Activated T-helper 1 cell treated with anti-CD3 and anti-CD28 coated beads, Interleukin-2, amount 50 U/mL, for 16 hours (primary cell): ENCODE measurements at places on chromosomes 7 and 10.

DNA sequence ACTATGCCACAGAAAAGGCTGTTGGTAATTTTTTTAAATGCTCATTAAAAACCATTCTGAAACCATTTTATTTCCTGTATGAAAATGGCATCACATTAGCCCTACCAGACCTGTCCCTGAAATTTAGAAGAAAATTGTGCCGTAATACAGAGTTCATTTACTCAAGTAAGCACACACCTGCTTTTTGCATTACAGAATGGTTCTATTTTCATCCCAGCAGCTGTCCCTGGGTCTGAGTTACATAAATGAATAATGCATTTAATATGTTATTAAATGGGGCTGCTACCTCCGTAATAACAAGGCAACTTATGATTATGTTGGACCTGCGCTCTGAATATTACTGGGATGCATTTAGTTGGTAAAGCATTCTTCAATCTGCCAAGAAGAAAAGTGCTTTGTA is 508.9 kb downstream of the SORCS1 start:
- no peak for DNase-seq

DNA sequence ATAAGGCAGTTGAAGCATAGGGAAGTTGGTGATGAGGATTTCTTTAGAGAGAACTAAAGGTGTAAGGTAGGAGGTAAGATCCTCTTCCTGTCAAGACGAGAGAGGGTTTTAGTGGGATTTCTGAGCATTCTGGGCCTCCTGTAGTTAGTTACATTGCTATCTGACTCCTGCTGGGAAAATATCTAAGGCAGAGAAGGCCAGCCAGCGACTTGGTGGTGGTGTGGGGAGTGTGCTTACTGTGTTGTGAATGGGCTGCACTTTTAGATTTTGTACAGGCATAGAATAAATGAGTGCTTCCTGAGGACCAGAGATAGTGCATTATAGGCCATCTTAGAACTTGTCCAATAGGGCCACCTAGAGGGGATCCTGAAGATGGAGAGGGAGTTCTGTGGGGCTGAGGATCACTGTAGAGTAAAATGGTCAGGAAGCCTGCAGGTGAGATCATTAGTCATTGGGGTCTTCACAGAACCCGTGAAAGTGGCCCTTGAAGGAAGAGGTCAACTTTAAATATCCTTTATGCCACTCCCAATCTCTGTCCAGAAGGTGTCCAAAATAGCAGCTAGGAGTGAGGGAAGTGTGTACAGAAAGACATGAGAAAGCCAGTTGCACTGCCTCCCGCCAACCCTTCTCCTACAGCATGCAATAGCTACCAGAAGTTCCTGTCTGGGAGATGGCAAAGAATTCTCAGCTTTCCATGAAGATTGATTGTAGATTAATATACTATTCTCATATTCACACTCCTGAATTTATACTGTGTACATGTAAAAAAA is 266.6 kb downstream of the POLR1F start:
- no peak for DNase-seq

DNA sequence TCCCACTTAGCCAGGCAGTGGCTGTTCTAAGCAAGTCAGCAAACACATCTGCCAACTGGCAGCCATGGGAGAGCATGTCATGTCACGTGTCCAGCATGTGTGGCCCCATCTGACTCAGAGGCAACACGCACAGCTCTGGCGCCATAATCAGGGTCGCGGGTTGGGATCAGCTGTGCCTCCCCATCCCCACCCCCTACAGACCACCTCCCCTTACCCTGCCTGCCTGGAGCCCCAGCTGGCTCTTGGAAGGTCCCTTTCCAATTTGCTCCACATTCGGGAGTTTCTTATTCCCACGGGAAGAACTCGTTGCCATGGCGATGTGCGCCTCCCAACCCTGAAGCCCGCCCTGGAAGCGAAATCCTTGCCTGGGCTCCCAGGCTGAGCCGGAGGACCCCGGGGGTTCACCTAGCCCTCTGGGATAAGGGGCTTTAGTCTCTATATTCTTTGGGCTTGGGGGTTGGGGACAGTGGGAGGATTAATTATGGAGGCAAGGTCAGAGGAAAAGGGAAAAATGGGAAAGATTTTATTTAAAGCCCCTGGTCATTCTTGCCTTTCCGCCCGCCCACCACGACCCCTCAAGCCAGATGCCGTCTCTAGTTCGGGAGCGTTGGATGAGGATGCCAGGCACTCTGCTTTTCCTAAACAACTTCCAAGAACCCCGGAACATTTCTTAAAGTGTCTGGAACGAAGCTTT is 283.7 kb downstream of the ZEB1 start:
- no peak for DNase-seq

DNA sequence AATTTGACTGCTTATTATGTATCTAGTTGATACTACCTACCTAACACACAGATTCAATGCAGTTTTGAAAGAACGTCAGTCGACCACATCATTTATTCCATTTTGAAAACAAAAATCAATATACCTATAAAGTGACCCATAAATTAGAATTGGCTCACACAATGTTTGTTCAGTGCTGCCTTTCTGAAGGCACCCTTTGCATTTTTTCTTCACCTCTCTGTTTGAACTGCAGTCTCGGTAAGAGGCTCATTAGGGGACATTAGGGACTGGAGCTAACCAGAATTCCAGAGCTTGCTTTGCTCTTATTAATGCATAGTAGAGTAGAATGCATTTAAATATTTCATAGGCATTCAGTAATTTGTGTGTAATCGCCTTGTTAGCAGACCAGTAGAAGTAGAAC is 234.1 kb downstream of the FOXP2 start:
- DNase-seq: no peak

- no peak for DNase-seq
These were observed 199.2 kb downstream of the TFEC start for GRCh38 chr7:115831371-115831770.

DNA sequence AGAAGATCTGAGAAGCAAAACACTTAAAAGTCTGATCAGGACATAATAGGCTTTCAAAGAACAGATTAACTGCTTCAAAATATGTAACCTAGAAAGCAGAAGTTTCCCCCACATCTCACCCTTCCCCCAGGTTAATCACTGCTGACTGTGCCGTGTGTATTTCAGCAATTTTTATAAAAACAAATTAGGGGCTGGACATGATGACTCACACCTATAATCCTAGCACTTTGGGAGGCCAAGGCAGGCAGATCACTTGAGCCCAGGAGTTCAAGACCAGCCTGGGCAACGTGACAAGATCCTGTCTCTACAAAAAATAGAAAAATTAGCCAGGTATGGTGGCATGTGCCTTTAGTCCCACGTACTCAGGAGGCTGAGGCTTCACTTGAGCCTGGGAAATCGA is 67.6 kb upstream of the GATA3 start:
- DNase-seq: no peak

DNA sequence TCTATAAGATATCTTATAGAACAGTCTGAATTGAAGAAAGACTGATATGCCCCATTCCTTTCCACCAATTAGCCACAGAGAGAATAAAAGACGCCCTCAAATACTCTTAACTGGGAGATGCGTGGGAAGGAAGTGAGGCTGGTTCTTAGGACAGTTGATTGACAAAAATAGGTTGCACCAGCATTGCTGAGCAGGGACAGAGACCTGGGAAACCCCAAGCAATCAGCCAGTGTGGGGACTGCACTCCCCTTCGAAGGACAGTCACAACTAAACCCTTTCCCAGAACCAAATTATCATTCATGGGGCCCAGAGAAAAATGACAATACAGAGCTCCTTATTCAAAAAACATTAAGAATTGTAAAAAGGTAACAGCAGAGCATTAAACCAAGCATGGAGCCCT is 196.9 kb upstream of the GHITM start:
- DNase-seq: no peak

- DNase-seq: peak; percentile 56
These were observed 4.8 kb downstream of the EGR2 start for GRCh38 chr10:62811159-62811875.

DNA sequence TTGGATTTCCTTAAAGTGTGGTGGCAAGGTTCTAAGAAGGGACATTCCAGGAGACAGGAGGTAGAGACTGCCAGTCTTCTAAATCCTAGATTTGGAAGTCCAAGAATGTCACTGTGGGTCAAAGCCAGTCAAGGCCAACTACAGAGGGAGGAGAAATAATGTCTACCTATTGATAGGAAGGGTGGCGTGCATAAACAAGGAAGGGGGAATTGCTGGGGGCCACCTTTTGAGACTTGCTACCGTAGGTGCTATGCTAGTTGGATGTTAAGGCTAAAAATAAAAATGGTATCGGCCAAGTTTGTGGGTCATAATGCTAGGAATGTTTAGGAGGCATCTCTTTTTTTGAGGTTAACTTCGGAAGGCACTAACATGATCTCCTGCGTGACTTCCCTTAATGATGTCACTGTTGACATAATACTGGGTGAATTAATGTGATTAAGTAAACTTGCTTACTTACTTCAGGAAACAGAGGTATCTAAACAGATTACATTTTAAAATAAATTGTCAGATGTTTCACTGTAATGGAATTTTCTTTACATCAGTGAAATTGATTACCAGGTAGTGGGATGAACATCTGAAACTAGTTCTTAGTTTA is 4.8 kb downstream of the BTRC start:
- DNase-seq: no peak

DNA sequence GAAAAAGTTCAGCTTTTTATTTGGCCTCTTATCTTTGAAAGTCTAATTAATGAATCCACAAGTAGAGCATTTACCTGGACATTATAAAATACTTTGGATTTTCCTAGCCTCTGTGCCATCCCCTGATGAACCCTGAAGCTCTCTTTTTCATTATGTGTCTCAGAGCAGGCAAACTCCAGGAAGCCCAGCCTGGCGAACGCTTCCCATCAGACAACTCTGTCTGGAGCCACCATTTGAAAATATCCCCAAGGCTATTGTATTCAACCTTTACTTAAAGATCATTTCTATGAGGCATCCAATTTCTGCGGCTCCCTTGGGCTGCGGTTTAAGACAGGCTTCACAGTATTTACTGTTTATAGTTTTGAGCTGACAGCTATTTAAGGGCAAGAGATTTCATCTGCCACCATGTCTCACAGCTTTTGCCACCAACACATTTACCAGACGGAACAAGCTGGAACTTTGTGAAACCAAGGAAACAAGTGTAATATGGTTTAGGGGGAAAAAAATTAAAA is 257.2 kb upstream of the GLI3 start:
- no peak for DNase-seq
